ENCODE measurements at places on chromosomes 3 and 15.

- DNase-seq, result no peak
These were observed 187.3 kb upstream of the TSC22D2 start for GRCh38 chr3:150220799-150221198.

DNA sequence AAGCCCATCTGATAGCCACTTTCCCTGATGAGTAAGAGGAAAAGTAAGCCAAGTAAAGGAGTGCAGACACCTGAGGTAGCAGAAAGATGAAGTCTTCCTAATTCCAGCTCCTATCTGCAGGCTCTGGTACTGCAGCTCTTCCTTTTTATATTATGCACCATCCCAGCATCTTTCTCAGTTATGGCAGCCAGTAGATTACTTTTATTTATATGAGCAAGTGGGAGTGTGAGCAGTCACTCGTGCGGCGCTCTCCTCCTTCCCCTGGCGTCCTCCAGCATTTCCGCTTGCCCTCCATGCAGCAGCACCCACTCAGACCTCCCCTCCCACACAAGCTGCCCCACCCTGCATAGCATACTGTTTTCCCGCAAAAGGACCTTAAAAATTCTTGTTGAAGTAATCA is 465.9 kb upstream of the DPPA4 start:
- no peak for DNase-seq

GRCh38 chr3:55177749-55178148 is 249.9 kb upstream of the LRTM1 start:
- no peak for DNase-seq

DNA sequence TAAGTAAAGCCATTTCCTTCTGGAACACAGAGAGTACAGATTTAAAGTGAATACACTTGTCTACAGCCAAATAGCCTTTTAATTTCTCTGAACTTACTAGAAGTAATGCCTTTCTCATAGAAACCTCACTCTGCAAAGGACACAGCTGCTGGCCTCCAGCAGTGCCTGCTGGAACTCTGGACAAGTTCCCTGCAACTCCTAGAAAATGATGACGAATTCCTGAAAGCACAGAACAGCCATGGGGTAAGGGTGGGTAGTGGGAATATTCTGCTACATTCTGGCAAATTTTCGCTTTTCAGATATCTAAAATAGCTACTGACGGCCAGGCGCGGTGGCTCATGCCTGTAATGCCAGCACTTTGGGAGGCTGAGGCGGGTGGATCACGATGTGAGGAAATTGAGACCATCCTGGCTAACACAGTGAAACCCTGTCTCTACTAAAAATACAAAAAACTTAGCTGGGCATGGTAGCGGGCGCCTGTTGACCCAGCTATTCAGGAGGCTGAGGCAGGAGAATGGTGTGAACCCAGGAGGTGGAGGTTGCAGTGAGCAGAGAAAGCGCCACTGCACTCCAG is 34.4 kb downstream of the RYK start:
- DNase-seq, result no peak

Measured in fibroblast of skin of left quadriceps (primary cell).